AG09309 (cell line): ENCODE measurements at places on chromosomes 2 and 18.
A peak's percentile ranks its signal among the peaks of the same experiment; 100 is the strongest.

GRCh38 chr2:149915151-149915550 lies 327.6 kb upstream of the MMADHC start:
- DNase-seq, result no peak

DNA sequence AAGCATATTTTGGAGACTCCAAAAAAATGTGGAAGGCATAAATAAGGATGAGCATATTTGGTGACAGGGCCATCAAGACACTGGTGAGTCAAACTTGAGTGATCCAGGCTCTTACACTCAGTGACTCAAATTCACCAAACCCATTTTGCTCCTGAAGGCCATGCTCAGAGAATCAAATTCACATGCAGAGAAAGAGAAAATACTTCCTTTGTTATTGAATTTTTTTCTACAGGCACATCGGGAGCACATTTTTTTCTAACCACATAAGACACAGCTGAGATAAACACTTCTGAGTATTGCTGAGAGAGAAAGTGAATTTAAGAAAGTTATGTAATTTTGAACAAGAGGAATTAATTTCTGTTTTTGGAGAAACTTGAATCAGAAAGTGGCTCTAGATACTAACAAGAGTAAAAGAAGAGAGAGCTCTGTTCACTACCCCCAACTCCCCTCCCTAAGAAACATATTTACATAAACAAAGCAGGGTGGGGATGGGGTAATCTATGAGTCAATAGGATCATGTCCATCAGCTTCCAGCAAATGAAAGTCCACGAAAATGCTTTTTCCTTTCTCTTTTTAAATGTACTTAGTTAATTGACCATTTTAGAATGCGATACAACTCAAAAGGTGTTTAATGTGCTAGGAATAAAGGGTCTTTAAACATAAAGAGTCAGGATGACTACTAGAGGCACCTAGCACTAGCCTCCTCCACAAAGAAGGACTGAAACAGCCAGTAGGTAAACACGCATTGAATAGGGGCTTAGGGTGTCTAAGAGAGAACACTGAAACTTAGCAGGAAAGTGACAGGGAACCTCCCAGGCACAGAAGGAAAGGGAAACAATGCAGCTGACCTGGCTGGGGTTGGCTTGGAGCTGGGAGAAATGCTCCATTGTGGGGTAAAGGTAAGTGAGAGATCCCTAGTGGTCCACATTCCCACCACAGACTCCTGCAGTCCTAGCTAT lies 152.3 kb downstream of the KCNE4 start:
- peak; percentile 31 for DNase-seq

GRCh38 chr2:123364243-123364896 lies 660.7 kb upstream of the CNTNAP5 start:
- DNase-seq, result no peak

DNA sequence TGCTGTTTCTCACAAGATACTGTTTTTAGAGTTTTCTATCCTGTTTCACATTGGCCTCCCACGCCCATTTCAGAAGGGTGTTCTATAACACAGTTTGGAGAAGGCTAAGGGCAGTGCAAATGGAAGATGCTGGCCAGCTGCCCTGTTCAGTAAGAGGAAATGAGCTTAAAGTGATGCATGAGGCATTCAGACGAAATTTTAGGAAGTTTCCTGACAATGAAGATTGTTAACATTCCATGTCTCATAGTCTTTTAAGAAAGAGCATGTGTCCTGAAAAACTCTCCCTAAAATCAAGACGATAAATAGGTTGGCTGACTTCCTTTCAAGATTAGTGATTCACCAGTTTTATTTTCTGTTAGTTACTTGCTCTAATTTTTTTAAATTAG lies 484.2 kb upstream of the NRP2 start:
- DNase-seq, result peak; percentile 63

DNA sequence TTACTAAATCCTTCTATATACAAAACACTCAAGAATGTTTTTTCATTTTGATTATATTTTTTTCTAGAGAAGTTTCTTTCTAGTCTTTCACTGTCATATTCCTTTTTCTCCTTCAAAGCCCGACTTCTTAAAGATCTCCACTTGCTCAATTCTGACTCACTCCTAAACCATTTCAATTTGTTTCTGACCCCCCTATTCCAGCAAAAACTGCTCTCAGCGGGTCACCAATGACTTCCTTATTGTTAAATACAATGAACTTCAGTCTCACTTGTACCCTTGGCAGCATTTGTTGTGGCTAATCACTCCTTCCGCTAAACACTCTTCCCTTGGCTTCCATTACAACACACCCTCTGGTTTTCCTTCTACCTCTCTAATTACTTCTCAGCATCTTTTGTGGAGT lies 111.1 kb upstream of the RBBP8 start:
- DNase-seq, result no peak

DNA sequence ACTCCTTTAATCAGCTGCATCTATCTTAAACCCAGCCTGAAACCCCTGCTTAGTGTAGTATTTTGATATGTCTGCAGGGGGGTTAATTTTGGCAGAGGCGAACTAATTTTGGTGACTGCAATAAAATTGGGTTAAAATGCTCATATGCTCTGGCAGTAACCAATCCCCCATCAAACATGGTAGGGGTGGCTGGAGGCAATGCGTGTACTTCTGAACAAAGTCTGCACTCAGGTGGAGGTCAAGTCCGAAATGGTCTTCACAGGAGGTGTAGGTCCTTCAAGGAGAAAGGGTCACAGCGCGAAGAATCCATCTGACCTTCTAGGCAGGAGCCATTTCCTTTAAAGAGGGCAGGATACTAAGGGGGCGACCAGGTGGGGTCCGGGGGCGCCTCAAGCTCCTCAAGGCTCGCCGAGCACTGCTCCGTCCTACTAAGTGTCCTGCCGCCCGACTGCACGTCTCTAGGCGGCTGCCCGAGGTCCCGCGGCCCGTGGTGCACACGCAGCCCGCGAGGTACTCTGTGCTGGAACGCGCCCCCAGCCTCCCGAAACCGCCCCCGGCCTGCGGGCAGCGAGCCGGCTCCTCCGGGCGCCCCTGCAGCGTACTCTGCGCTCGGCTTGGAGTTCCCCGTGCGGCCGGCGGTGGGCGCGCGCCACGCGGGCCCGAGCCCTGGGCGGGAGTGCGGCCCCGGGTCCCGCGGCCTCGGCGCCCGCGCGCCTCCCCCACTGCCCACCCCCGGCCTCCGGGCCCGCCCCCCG lies 1.7 kb upstream of the LDLRAD4 start:
- DNase-seq, result no peak

DNA sequence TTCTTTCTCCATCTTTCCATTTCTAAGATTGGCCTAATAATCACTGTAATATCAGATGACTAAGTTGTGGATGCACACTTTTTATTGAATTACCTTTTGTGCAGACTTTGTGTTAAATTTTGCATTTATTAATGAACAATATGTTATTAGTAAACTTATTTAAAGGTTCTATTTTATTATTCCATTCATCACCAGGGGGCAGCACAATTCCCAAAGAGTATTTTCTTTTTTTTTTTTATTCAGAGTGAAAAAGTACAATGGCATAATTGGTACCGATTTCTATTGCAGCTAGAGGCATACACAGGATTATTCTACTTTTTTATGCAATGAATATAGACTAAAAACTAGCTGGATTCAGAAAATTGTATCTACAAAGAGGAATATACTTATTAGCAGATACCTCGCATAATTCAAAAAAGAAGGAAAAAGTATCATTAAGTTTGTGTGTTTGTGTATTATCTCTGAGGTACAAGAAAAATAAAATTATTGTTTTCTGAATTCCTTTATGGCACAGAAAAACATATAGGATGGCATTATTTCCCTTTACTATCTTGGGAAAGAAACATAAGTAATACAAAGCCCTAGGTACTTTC lies 390.6 kb downstream of the ERBB4 start:
- no peak for DNase-seq

DNA sequence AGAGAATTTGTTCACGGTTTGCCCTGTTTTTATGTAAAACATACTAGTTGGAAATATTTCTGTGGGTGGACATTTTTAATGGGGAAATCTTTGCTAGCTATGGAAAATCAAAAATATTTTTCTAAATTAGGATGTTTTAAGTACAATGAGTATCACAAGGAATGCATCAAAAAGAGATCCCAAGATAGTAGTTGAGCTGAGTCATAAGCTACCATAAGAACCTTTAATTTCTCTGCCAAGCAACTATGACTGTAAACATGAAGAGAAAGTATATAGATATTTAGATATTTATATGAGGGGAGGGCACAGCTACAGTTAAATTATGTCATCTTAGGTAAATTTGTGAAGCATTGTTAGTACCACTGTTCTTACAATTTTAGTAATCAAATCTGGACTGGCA lies 646.2 kb downstream of the XIRP2 start:
- DNase-seq, result no peak

DNA sequence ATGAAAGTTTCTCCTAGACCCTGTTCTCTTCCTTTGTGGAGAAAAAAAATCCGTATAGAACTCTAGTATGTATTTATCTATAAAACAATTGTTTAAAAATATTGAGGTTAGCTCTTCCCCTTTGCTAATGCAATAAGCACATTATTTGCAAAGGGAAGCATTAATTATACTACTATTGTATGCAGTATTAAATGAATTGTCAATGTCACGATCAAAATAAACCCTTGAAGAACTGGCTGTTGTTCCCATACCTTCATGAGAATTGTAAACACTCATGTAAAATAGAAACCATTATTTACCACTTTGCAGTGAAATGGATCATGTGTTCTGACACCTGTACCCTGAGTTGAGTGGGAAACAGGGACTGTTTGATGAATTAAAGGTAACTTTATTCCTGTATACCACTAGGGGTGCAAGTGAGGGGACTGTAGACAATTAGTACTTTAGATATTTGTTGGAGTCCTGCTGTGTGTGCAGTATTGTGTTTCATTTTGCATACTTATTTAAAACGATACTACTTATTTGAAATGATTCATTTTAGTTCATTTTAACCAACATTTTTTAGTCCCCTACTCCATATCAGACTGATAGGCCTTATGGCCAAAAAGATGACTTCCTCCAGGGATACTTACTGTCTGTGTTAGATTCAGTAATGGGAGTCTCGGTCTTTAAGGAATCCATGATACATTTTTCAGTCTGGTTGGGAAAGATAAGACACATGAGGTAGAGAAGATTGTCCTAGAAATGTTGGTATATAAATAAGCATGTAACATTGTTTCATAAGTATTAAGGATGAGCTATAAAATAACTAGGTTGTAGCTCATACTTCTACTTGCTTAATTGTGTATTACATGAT lies 7.9 kb downstream of the PKP4 start:
- no peak for DNase-seq

DNA sequence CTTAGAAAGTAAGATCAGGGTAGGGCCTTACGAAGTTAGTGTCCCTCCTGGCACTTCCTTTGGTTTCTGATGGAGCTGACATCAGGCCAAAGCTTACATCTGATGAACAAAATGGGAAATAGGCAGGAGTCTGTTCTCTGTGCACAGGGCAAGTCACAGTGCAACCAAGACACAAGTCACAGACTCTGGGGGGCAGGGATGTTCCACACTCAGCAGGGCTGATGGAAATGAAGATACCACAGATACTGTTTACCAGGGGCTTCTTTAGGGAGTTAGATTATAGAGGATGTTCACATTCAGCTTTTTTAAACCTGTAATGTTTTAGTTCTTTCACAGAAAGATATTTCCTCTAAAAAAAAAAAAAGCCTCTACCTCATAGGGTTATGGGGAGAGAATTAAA lies 106.2 kb upstream of the EPC2 start:
- DNase-seq, result no peak

GRCh38 chr2:29314816-29315571 lies 199.8 kb downstream of the CLIP4 start:
- DNase-seq, result no peak

DNA sequence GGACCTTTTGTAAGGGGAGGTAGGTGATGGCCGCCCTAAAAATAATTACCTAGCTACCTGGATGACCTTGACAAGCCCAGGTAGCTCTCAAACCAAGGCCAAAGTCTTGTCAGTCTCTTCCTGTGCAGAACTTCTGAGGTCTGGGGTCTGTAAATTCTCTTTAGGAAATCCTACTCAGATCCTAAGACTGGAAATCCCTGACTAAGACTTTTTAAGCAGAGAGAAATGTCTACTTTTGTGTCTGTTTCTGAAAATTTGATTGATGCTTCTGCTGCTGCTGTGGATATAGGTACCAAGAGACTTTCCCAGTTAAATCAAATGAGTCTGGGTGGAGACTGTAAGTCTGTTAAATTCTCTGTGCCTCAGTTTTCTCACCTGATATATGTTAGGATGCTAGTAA lies 36.9 kb upstream of the SIX3 start:
- no peak for DNase-seq

GRCh38 chr2:207771421-207771820 lies 1.7 kb upstream of the FZD5 start:
- DNase-seq, result no peak

- DNase-seq, result no peak
Observed at GRCh38 chr2:196767101-196767500, 32.4 kb downstream of the GTF3C3 start.

GRCh38 chr2:209614690-209615369 lies 156.8 kb upstream of the UNC80 start:
- DNase-seq, result no peak

DNA sequence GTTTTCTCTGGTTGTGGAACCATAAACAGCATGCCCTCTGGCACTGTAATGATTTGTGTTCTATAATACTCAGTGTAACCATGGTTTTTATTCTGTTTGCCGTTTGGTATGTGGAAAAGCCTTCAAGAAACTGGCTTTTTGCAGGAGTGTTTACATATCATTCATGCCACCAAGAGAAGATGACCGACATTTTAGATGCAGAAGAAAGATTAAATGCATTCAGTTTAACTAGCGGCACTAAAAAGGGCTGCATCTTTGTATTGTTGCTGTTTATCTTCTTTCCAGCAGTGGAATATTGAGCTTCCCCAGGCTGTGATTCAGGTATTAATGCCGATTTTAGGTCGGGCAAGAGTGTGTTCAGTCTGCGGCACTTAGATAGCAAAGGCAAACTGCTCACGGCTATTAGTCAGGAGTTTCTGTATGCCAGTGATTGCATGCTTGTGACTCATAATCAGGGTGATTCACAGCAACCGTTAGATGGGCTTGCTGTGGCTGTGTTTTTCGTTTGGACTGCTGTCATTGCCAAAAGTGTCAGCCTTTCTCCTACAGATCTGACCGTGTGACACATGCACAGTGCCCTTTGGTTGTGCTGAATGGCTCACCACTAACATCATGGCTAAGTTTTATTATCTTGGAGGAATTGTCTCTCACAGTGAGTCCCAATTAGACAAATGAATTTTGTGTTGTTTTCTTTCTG lies 479.7 kb downstream of the PARD3B start:
- DNase-seq, result peak; percentile 85

- peak; percentile 98 for DNase-seq
Observed at GRCh38 chr2:174778085-174778981, 14.1 kb upstream of the CHRNA1 start.

- DNase-seq, result no peak
Observed at GRCh38 chr2:234404957-234405356, 91.9 kb downstream of the ARL4C start.

- no peak for DNase-seq
Observed at GRCh38 chr2:217184242-217184641, 324.4 kb upstream of the TNP1 start.

GRCh38 chr2:127225186-127225960 lies 5.3 kb upstream of the CYP27C1 start:
- no peak for DNase-seq

DNA sequence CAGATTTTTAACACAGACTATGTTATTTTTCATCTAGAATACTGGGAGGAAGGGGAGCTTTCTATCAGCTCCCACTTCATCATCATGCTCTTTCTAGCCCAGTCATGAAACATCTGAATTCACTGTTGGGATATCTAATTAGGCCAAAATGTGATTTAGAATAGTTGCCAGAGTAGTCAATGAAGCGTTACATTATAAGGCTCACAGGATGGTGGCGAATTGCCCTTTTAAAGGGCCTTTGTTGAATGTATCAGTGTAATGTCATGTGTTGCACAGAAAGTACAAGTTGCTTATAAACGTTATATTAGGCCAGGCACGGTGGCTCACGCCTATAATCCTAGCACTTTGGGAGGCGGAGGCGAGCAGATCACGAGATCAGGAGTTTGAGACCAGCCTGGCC lies 45.6 kb downstream of the PDE1A start:
- no peak for DNase-seq
